ENCODE measurements at places on chromosomes 2 and 18. TPM values are rescaled to one million over a fixed set of nuclear protein-coding genes. Genes with fewer than 3 reads are reported as not detected.

- H3K27ac ChIP-seq = no peak overlapping the region
- DNase-seq = no peak
- no peaks in the 10 kb centered on the region for H3K36me3 ChIP-seq
- H3K27me3 ChIP-seq = no peaks in the 10 kb centered on the region
Observed at GRCh38 chr18:60838677-60839076, 466.1 kb upstream of the MC4R start.

GRCh38 chr2:134640494-134640893 is 78.3 kb downstream of the TMEM163 start:
- H3K4me3 ChIP-seq = no peak overlapping the region
- H3K27me3 ChIP-seq = no peaks in the 10 kb centered on the region
- no peak overlapping the region for H3K27ac ChIP-seq
- DNase-seq = no peak

DNA sequence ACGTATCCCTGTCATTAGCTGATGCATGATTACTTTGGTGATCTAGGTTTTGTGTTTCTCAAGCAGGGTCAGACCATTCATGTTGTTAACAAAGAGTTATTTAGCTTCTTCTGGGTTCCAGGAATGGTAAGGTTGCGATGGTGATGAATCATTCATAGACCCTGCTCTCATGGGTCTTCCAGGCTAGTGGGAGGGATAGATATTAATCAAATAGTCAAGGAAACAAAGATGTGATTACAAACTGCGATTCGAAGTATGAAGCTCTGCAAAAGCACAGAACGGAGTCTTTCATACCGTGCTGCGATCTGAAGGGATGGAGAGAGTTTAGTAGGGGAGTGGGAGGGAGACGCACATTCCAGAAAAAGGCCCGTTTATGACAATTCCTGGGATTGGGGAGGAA is 42.1 kb downstream of the CAVIN2 start:
- H3K4me3 ChIP-seq = no peak overlapping the region
- no peak overlapping the region for H3K27ac ChIP-seq
- H3K36me3 ChIP-seq = no peaks in the 10 kb centered on the region
- H3K27me3 ChIP-seq = no peaks in the 10 kb centered on the region

GRCh38 chr18:80147418-80148325 is 38.6 kb downstream of the ADNP2 start:
- no peaks in the 10 kb centered on the region for H3K36me3 ChIP-seq
- no peaks in the 10 kb centered on the region for H3K4me1 ChIP-seq
- no peaks in the 10 kb centered on the region for H3K27me3 ChIP-seq
- H3K4me3 ChIP-seq = peak overlapping the region; percentile 54
- DNase-seq = peak; percentile 78
- peak overlapping the region; percentile 50 for H3K27ac ChIP-seq

DNA sequence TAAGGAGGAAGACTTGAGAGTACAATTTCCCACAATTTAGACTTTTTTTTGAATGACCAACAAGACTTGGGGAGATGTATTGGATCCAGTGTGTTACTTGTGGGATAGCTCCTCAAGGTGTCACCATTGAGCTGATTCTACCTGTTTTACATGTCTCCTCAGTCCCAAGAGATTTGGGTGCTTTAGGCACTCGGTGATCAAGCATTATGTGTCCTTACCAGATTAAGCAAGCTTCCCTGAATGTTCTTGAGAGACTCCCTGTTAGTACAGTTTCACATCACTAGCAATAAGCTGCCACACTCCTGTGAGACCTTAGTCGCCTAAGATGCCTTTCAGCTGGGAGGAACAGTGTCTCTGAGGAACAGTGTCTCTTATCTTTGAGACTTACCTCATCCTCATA is 384.3 kb upstream of the SYT4 start:
- no peak overlapping the region for H3K27ac ChIP-seq
- DNase-seq = peak; percentile 25
- H3K36me3 ChIP-seq = no peaks in the 10 kb centered on the region

- H3K36me3 ChIP-seq = no peaks in the 10 kb centered on the region
- H3K4me3 ChIP-seq = no peak overlapping the region
- no peaks in the 10 kb centered on the region for H3K4me1 ChIP-seq
- H3K27me3 ChIP-seq = no peaks in the 10 kb centered on the region
- DNase-seq = no peak
Observed at GRCh38 chr2:153405196-153405595, 73.4 kb downstream of the RPRM start.

DNA sequence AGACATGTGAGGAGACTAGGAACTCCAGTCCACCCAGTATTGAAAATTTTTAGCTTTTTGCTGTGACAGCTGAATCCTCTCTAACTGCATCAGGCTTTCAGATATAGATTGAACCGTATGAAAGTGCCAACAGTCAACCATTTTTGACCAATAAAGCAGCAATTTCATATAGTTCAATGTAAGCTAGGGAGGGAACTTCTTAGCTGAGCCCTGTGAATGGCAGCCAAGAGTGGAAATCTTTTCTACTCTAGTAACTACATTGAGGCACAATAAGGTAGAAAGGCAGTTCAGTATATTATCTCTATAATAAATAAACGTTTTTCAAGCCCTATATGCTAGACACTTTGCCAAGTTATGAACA is 96.3 kb upstream of the TANK start:
- H3K27ac ChIP-seq = no peak overlapping the region
- no peaks in the 10 kb centered on the region for H3K36me3 ChIP-seq
- no peak overlapping the region for H3K4me3 ChIP-seq
- H3K27me3 ChIP-seq = no peaks in the 10 kb centered on the region
- 0 out of 2 replicates have a peak, but pooled peaks cover 4% of the 10 kb centered on the region for H3K4me1 ChIP-seq

DNA sequence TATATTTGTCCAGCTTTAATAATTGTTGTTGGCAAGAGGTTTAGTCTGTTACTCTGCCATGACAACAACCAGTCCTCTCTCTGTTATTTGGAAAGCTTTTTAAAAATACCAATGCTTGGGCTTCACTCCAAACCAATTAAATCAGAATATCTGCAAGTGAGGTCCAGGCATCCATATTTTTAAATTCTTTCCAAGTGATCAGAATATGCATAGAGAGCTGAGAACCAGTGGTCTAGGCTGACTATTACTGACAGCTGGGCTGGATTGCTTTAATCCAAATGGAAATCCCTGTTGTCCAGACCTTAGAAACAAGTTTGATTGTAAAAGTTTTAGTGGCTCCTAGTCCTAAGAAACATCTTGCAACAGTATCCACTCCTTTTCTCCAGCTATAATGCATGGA is 1059.7 kb upstream of the ACVR2A start:
- no peaks in the 10 kb centered on the region for H3K27me3 ChIP-seq
- DNase-seq = no peak
- H3K4me3 ChIP-seq = no peak overlapping the region
- H3K4me1 ChIP-seq = no peaks in the 10 kb centered on the region

GRCh38 chr2:54085069-54085468 is 30.3 kb upstream of the ACYP2 start:
- no peak overlapping the region for H3K4me3 ChIP-seq
- no peaks in the 10 kb centered on the region for H3K36me3 ChIP-seq
- no peak overlapping the region for H3K27ac ChIP-seq
- H3K27me3 ChIP-seq = 0 out of 2 replicates have a peak, but pooled peaks cover 1% of the 10 kb centered on the region
- DNase-seq = no peak
- H3K4me1 ChIP-seq = peaks cover 20% of the 10 kb centered on the region

DNA sequence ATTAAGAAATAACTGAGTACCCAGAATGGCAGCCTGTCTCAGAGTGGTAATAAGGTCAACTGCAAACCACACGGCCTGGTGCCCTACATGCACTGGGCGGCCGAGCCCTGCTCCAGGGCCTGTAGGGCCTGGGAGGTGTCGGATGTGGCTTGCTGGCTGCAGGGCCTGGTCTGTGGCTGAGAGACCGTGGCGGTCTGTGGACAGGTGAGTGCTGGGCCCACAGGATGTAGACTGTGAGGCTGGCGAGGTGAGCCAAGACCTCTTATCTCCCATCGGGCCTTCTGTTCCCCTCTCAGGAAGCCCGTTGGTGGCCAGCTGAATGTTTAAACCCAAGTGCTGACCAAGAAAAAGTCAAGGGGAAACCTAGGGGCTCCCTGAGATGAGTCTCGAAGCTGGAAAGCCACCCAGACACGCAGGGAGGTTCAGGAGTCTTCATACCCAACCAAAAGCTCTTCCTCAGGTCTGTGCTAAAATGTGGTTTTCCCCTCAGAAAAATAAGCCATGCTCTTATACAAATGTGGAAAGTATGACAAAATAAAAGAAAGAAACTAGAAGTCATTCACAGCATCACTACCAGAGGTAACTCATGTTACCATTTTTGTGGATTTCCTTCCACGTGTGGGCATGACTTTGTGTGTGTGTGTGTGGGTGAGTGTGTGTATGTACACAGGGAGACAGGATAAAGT is 47.7 kb upstream of the CTDP1 start:
- no peaks in the 10 kb centered on the region for H3K27me3 ChIP-seq
- H3K4me3 ChIP-seq = no peak overlapping the region
- DNase-seq = no peak
- H3K27ac ChIP-seq = no peak overlapping the region
- H3K36me3 ChIP-seq = no peaks in the 10 kb centered on the region
- no peaks in the 10 kb centered on the region for H3K4me1 ChIP-seq

- no peak overlapping the region for H3K4me3 ChIP-seq
- H3K36me3 ChIP-seq = no peaks in the 10 kb centered on the region
- H3K27ac ChIP-seq = no peak overlapping the region
- DNase-seq = no peak
- peaks cover 9% of the 10 kb centered on the region for H3K4me1 ChIP-seq
Observed at GRCh38 chr2:178271629-178272333, 77.5 kb downstream of the OSBPL6 start.

GRCh38 chr18:54859667-54860421 is 31.6 kb downstream of the RAB27B start:
- DNase-seq = no peak
- H3K4me3 ChIP-seq = no peak overlapping the region
- H3K4me1 ChIP-seq = no peaks in the 10 kb centered on the region
- H3K27me3 ChIP-seq = no peaks in the 10 kb centered on the region
- H3K27ac ChIP-seq = no peak overlapping the region

DNA sequence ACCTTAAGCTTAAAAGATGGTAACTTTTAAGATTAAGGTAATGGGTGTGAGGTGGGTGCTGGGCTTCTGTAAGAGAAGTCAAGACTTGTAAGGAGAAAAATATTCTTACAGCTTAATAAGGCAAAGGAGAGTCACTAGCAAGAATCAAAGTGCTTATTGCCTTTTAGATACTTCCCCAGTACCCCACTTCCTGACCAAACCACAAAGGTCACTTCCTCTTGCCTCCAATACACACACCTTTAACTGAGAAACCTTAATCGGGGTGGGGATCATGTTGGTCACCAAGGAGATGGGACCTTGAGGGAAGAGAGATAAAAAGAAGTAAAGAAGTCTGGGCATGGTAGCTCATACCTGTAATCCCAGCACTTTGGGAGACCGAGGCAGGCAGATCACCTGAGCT is 10.6 kb upstream of the ATG16L1 start:
- DNase-seq = no peak
- no peaks in the 10 kb centered on the region for H3K36me3 ChIP-seq
- H3K27ac ChIP-seq = no peak overlapping the region

GRCh38 chr2:9335322-9335832 is 88.0 kb downstream of the ITGB1BP1 start:
- no peak overlapping the region for H3K27ac ChIP-seq
- H3K36me3 ChIP-seq = peaks cover 3% of the 10 kb centered on the region
- DNase-seq = no peak
- H3K4me3 ChIP-seq = no peak overlapping the region
- no peaks in the 10 kb centered on the region for H3K4me1 ChIP-seq
- H3K27me3 ChIP-seq = no peaks in the 10 kb centered on the region

- no peak for DNase-seq
- no peaks in the 10 kb centered on the region for H3K27me3 ChIP-seq
- no peaks in the 10 kb centered on the region for H3K36me3 ChIP-seq
- 0 out of 2 replicates have a peak, but pooled peaks cover 2% of the 10 kb centered on the region for H3K4me1 ChIP-seq
- H3K4me3 ChIP-seq = no peak overlapping the region
- no peak overlapping the region for H3K27ac ChIP-seq
Observed at GRCh38 chr18:70190529-70190928, 15.0 kb downstream of the RTTN start.

DNA sequence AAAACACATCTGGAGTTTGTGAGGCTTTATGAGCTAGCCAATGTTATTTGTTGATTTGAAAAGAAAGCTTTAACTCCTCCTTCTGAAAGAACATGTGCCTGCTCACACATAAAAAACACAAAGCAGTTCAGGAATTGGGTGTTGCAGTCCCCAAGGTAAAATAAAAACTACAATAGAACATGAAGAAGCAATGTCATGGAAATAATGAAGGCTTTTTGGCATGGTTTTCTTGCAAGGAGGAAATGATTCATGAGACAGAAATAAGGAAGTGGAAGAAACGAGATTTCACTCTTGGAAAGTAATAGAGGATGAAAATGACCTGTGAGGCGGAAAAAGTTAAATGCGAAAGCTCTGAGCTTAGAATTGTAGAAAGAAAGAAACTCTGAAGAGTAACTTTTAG is 81.1 kb downstream of the TRIB2 start:
- no peaks in the 10 kb centered on the region for H3K36me3 ChIP-seq
- H3K4me1 ChIP-seq = no peaks in the 10 kb centered on the region
- no peak for DNase-seq

DNA sequence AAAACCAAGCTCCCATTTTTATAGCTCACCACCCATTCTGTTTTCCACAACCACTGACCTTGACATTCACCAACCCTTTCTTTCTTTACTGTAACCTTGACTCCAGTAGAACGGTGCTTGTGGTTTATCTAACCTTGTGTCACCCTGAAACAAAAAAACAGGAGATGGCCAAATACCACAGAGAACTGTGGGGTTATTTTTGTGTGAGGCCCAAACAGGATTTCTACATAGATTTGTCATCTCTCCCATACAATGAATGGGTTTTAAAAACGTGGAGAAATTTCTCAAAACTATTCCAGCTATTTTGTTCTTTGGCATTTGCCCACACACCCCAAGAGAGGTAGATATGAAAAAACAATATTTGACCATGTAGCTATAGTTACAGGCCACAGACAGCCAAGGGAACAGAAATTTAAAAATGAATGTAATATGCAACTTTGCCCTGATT is 231.3 kb upstream of the TANK start:
- no peaks in the 10 kb centered on the region for H3K36me3 ChIP-seq
- no peak overlapping the region for H3K27ac ChIP-seq
- H3K4me3 ChIP-seq = no peak overlapping the region
- H3K4me1 ChIP-seq = peaks cover 13% of the 10 kb centered on the region
- H3K27me3 ChIP-seq = no peaks in the 10 kb centered on the region

DNA sequence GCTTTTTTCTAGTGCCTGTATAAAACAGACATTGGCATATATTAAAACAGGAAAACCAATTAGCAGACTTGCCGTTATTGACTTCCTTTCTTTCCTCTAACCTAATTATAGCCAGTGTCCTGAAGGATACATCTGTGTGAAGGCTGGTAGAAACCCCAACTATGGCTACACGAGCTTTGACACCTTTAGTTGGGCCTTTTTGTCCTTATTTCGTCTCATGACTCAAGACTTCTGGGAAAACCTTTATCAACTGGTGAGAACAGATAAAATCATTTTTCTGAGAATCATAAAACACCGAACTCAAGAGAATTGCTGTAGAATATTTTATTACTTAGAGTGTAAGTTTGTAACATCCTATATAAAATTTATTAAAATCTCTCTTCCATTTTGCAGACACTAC is 74.3 kb downstream of the SCN2A start:
- peaks cover 9% of the 10 kb centered on the region for H3K4me1 ChIP-seq
- DNase-seq = no peak
- H3K36me3 ChIP-seq = no peaks in the 10 kb centered on the region
- no peak overlapping the region for H3K4me3 ChIP-seq
- H3K27me3 ChIP-seq = no peaks in the 10 kb centered on the region
- no peak overlapping the region for H3K27ac ChIP-seq

The FBXO41 gene
- total RNA-seq = 12.1 TPM

The DNAJC5G gene
- 0.25 TPM for total RNA-seq

The SCG2 gene
- 0.35 TPM for total RNA-seq

The AOX1 gene
- 0.79 TPM for total RNA-seq

The AMER3 gene
- 0.79 TPM for total RNA-seq

The STPG4 gene
- total RNA-seq = 0.79 TPM

The C2orf74 gene
- not detected for total RNA-seq

The ANKRD53 gene
- total RNA-seq = 0.16 TPM

The ANKRD29 gene
- 8.2 TPM for total RNA-seq

The BOLL gene
- total RNA-seq = not detected

The COL4A3 gene
- total RNA-seq = 4.7 TPM

The PLB1 gene
- total RNA-seq = 2.8 TPM

The KRTCAP3 gene
- 53.9 TPM for total RNA-seq

The BOK gene
- 18.6 TPM for total RNA-seq

Measured in Caco-2 (cell line).